ENCODE measurements at places on chromosomes 4 and X.

GRCh38 chr4:107999932-108000539, 10.3 kb downstream of the HADH start:
- DNase-seq = no peak

- no peak for DNase-seq
These were observed 322.9 kb downstream of the RAPGEF2 start for GRCh38 chr4:159425737-159426305.

- no peak for DNase-seq
These were observed 937 bp downstream of the HELQ start for GRCh38 chr4:83454686-83455085.

GRCh38 chr4:54230484-54231418, 1.7 kb downstream of the PDGFRA start:
- no peak for DNase-seq

DNA sequence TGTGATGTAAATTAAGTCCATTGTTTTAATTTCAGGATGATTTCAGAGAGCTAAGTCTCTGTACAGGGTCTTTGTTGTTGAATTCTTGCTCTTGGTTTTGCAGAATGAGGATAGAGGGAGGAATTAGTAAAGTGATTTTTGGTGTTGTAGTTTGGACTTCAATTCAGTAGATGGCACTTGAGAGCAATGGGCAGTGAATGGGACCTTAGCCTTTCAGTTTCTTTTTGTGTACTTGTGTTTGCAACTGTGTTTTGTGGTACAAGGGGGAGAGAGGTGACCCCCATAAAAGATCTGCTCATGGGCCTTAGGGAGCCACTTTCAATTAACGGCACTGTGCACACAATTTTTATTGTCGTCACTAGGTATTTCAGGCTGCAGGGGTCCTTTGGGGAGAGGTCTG, 340.0 kb downstream of the DCAF12L2 start:
- DNase-seq = no peak

GRCh38 chrX:129945131-129945530, 37.3 kb upstream of the BCORL1 start:
- DNase-seq = no peak

DNA sequence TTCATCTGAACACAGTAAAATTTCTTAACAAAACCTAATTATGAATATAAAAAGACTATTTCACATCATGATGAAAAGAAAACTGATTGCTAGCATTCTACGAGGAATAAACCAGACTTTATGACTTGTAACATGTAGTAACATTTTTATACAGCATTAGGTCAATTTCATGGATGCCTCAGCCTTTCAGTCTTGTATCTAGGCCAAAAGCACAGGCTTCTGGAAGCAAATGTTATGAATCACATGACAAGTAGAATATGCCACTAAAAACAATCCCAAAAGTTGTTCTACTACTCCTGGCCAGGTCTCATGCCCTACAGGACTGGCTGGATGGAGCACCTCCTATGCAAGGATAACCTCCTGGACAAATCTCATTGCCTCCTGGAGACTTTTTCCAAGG, 101.2 kb downstream of the ARHGAP6 start:
- DNase-seq = no peak

- no peak for DNase-seq
These were observed 5.1 kb downstream of the SEPTIN6 start for GRCh38 chrX:119687661-119688413.

DNA sequence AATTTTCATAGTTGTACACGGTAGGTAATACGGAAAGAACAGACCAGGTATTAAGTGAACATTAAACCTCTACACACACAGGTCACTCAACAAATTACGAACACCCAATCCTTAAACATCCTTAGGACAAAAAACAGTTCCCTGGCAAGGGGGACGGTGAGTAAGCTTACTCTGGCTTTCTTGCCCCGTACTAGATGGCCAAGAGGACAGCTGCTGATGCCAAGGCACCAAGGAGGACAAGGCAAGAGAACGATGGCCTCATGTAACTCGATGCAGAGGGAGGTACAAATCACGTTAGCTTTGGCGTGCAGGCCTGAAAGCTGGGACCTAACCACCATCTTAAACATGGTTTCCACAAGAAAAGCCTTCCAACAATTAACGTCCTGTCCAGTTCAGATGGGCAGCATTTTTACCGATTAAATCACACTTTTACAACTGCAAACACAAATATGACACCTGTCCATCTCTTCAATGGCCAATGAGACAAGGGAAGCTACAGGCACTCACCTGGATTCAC, 23.7 kb downstream of the FAT1 start:
- no peak for DNase-seq

DNA sequence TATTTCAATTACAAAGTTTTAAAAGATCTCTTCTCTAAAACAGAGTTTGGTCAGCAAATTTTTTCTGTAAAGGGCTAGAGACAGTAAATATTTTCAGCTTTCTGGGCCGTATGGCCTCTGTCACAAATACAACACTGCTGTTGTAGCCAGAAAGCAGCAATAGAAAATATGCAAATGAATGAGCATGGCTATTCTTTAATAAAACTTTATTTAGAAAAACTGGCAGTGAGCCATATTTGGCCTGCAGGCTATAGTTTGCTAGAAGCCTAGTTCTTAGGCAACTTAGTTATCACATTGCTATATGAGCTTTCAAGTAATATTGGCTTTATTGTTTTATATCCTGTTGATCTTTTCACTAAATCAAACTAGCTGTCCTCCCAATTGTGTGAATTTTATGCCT, 26.5 kb upstream of the XK start:
- DNase-seq = no peak

- no peak for DNase-seq
These were observed 117.5 kb downstream of the DNAAF6 start for GRCh38 chrX:107323786-107324492.

GRCh38 chr4:7431696-7432530, 2.8 kb downstream of the PSAPL1 start:
- no peak for DNase-seq

DNA sequence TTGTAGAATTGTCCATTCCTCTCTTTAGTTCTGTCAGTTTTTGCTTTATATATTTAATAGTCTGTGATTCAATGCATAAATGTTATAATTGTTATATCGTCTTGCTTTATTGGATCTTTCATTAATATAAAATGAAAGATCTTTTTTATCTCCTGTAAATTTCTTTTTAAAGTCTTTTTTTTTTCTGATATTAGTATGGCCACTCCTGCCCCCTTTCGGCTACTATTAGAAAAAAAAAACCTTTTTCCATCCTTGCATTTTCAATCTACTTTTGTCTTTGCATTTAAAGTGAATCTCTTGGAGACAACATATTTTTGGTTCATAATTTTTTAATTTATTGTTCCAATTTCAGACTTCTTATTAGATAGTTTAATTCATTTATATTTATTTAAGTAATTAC, 677.4 kb upstream of the NDST4 start:
- DNase-seq = no peak

DNA sequence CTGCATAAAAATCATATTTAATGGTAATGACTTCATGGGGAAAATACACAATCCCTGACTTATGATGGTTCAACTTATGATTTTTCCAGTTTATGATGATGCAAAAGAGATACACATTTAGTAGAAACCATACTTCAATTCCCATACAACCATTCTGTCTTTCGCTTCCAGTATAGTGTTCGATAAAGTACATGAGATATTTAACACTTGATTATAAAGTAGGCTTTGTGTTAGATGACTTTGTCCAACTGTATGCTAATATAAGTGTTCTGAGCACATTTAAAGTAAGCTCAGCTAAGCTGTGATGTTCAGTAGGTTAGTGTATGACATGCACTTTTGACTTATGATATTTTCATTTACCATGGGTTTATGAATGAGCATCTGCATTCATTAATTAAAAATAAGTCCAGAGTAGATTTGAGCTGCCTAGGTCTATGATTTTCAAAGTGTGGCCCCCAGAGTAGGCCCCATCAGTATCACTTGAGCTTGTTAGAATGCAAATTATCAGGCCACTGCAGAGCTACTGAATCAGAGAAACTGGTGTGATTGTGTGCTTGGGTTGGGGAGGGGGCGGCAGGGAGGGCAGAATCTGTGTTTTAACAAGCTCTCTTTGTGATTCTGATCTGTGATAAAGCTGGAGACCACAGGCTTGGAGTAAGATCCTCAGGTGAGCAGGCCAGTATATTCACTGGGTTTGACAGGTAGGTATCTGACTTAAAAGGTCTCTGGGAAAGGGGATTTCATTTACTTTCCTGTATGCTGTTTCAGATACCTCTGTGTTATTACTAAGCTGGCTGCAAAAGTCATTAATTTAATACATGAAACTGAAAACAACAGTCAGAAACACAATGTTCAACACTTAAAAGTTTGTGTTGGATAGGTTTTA, 8.4 kb downstream of the ATP10D start:
- DNase-seq = no peak

- no peak for DNase-seq
These were observed 84.0 kb upstream of the BMP2K start for GRCh38 chr4:78691971-78692821.

- DNase-seq = no peak
These were observed 12.1 kb downstream of the UVSSA start for GRCh38 chr4:1359144-1359501.

- no peak for DNase-seq
These were observed 243.6 kb upstream of the GPRIN3 start for GRCh38 chr4:89551191-89551590.

DNA sequence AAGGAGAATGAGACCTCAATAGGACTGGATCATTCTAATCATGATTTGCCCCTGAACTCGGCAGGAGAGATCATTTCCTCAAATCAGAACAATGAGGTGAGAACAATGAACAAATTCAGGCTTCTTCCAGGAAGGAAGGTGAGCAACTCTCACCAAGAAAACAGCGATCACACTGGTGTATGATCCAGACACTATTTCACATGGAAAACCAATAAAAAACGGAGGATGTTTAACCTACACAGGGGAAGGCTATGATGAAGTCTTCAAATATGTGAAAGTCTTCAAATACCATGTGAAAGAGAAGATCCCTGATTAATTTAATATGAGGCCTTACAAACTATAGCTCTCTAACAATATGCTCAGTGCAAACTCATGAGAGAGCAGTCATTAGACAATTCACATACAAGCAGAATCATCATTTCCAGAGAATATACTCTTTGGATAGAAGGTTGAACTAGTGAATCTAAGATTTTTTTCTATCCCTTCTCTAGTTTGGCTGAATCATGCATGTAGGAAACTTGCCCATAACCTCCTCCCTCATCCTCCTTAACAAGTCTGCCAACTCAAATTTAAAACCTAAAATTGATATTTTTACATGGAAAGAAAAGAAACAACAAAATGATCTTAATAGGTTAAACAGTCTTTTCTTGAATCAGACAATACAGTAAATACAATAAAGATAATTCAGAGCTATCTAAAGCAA, 122.5 kb downstream of the ADAMTS3 start:
- DNase-seq = no peak

DNA sequence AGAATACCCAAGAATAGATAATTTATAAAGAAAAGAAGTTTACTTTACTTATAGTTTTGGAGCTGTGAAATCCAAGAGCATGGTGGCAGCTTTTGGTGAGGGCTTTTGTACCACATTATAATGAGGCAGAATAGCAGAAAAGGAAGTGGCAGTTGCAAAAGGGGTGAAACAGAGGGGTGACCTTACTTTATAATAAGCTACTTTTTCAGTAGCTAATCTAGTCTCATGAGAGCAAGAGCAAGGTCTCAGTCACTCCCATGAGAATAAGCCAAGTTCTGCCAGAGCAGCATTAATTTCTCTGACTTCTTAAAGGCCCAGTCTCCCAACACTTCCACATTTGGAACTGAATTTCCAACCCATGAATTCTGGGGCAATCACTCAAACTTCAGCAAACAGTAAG, 502.0 kb downstream of the GBA3 start:
- no peak for DNase-seq

GRCh38 chr4:119299260-119299671, 22.7 kb downstream of the FABP2 start:
- DNase-seq = no peak

DNA sequence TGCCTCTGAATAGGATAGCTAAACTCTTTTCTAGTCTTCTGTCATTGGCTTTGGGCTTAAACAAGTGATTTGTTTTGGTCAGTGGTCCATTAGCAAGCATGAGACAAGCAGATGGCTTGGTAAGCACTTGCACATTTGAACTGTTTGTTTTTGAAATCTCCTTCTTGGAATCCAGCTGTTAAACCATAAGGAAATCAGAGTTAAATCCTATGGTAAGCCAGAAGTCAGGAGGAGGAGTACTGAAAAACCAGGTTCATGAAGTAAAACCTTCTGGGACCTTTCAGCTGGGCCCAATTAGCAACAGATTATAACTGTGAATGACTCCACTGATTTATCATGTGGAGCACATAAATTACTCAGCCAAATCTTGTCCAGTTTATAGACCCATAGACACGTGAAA, 1042.5 kb upstream of the PABPC4L start:
- DNase-seq = no peak

GRCh38 chr4:119244344-119244743, 31.8 kb downstream of the USP53 start:
- no peak for DNase-seq

- no peak for DNase-seq
These were observed 161.2 kb upstream of the NUDT6 start for GRCh38 chr4:123083646-123084045.

DNA sequence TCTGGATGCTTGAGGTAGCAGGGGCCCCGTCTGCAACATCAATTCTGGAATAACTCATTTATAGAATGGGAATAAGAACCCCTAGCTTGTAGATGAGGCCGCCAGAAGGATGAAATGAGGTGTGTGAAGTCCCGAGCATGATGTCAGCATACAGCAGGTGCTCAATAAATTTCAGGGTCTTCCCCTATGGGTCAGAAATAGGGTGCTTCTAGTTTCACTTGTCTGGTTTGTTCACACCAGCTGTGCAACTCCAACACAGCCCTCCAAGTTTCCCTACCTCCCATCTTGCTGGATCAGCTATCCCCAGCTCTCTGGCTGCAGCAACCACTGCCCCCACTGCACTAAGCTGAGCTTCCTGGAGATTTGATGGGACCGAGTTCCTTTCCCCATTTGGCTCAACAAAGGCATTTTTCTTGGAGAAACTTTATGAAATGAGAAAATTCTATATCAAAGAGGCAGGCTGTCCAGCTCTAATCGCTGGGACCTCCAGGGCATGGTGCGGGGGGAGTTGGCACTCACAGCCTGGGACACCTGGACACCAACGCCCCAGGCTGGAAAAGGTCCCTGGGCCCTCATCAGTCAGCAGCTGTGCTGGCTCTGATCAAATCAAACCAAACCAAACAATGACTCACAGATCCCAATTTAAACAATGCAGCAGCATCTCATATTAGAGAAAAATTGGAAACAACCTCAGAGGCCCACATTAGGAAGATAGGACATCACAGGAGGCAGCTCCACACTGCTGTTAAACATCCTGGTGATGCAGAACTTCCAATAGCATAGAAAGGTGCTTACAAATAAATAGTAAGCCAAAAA, 13.3 kb downstream of the SLC2A9 start:
- DNase-seq = no peak

- no peak for DNase-seq
These were observed 58.3 kb upstream of the SMARCA5 start for GRCh38 chr4:143455211-143455610.

- no peak for DNase-seq
These were observed 42.2 kb downstream of the KLHL5 start for GRCh38 chr4:39104255-39104654.

DNA sequence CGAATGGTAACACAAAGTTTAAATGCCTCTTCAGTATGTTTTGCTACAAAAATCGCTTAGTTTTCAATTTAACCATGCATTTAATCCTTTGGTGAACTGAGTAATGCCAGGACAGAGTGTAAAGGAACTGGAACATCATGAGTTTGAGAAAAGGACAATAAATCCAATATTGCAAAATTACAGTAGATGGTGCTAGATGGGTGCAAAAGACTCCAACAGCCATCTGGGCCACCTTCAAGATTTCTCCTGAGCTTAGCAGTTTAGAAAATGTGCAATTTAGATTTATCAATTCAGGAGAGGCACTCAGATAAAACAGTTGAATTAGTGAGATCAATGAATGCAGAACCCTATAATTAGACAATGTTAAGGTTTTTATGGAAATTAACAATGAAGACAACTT, 33.2 kb upstream of the MID1IP1 start:
- DNase-seq = no peak

Measured in D721Med (cell line).